IgD-negative memory B cell (primary cell): ENCODE measurements at places on chromosomes 6 and 20. TPM values are rescaled to one million over a fixed set of nuclear protein-coding genes. Genes with fewer than 3 reads are reported as not detected.

POPDC3 gene
- not detected for polyA plus RNA-seq

VSTM2L gene
- not detected for polyA plus RNA-seq

NRN1 gene
- 0.40 TPM for polyA plus RNA-seq

MYH7B gene
- polyA plus RNA-seq: 0.34 TPM

FAM83C gene
- polyA plus RNA-seq: not detected

RTF2 gene
- polyA plus RNA-seq: 130 TPM

CST3 gene
- 5.9 TPM for polyA plus RNA-seq

SIGLEC1 gene
- polyA plus RNA-seq: not detected

FNDC11 gene
- polyA plus RNA-seq: 2.5 TPM

PNPLA1 gene
- 0.19 TPM for polyA plus RNA-seq

MACROD2 gene
- polyA plus RNA-seq: 1.3 TPM

NHSL1 gene
- polyA plus RNA-seq: not detected

MYCT1 gene
- not detected for polyA plus RNA-seq

SEMG1 gene
- polyA plus RNA-seq: not detected

SMOC2 gene
- not detected for polyA plus RNA-seq

PROKR2 gene
- not detected for polyA plus RNA-seq

LPA gene
- not detected for polyA plus RNA-seq

DDX43 gene
- polyA plus RNA-seq: 1.9 TPM

PTK7 gene
- polyA plus RNA-seq: not detected

HCK gene
- polyA plus RNA-seq: 52.0 TPM

GUCA1A gene
- polyA plus RNA-seq: not detected

SCUBE3 gene
- 0.09 TPM for polyA plus RNA-seq

IL20RA gene
- polyA plus RNA-seq: not detected

CCN5 gene
- polyA plus RNA-seq: not detected

TMEM74B gene
- polyA plus RNA-seq: 0.80 TPM

MRAP2 gene
- polyA plus RNA-seq: not detected

SPEF1 gene
- polyA plus RNA-seq: not detected

HAO1 gene
- polyA plus RNA-seq: not detected

GRIK2 gene
- not detected for polyA plus RNA-seq

SRSF12 gene
- 0.41 TPM for polyA plus RNA-seq

GSTA1 gene
- polyA plus RNA-seq: not detected
